ENCODE measurements at places on chromosomes 1 and 21.

GRCh38 chr1:35401049-35401448 is 132.5 kb downstream of the ZMYM4 start:
- H3K36me3 ChIP-seq: peaks cover 39% of the 10 kb centered on the region
- H3K4me1 ChIP-seq: no peaks in the 10 kb centered on the region
- H3K27me3 ChIP-seq: no peaks in the 10 kb centered on the region
- DNase-seq: no peak
- H3K27ac ChIP-seq: no peak overlapping the region
- H3K4me3 ChIP-seq: no peak overlapping the region

DNA sequence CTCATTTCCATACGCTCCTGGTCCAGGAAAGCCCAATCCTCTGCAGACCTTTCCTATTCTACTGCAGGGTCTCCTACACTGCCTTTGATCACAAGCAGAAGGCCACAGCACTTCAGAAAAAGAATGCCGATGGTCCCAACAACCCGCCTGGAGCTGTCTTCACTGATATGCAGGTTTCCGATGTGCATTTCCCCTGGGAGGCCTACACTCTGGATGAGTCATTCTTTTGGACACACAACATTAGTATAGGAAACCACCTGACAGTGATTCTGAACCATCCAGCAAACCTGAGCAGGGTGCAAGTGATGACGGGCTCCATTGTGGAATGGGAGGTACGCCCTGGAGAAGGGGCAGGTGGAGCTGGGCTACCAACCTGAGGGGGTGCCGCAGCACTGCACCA is 15.0 kb downstream of the PCAT6 start:
- no peaks in the 10 kb centered on the region for H3K36me3 ChIP-seq
- no peak overlapping the region for H3K4me3 ChIP-seq
- H3K27me3 ChIP-seq: no peaks in the 10 kb centered on the region
- no peaks in the 10 kb centered on the region for H3K4me1 ChIP-seq
- DNase-seq: no peak
- H3K27ac ChIP-seq: no peak overlapping the region

DNA sequence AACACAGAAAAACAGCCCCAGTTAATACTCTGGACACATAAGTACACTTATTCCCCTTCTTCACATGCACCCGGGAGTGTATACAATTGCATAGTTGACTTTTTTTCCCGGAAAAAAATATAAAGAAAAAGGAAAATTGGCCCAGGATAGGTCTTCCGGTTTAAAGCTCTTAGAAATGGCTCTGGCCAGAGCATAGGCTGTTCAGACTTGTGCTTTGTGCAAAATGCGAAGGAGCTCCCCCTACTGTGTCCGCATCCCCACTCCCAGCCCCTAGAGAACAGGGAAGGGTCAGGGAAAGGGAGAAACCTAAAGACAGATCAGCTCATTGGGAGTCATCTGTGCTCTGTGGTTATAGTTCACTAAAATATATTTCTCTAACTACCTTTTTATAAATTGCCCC is 5.5 kb upstream of the MTMR11 start:
- no peaks in the 10 kb centered on the region for H3K27me3 ChIP-seq
- H3K36me3 ChIP-seq: peaks cover 10% of the 10 kb centered on the region
- peaks cover 5% of the 10 kb centered on the region for H3K4me1 ChIP-seq
- H3K27ac ChIP-seq: no peak overlapping the region
- DNase-seq: no peak

DNA sequence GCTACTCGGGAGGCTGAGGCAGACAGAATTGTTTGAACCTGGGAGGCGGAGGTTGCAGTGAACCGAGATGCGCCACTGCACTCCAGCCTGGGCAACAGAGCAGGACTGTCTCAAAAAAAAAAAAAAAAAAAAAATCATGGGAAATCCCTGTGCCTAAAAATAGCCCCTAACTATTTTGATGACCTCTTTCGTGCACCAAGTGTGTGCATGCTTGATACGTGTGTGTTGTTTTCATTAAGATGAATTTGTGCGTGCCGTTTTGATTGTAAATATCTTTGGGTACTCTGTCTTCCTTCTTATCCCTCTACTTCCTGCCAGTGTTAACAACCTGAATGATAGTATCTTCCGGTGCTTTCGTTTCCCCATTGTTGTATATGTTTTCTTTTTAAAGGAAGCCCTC is 9.8 kb downstream of the CACYBP start:
- no peak for DNase-seq
- H3K27me3 ChIP-seq: no peaks in the 10 kb centered on the region
- peaks cover 70% of the 10 kb centered on the region for H3K36me3 ChIP-seq
- no peak overlapping the region for H3K27ac ChIP-seq
- no peak overlapping the region for H3K4me3 ChIP-seq
